ENCODE measurements at places on chromosomes 4 and X.

DNA sequence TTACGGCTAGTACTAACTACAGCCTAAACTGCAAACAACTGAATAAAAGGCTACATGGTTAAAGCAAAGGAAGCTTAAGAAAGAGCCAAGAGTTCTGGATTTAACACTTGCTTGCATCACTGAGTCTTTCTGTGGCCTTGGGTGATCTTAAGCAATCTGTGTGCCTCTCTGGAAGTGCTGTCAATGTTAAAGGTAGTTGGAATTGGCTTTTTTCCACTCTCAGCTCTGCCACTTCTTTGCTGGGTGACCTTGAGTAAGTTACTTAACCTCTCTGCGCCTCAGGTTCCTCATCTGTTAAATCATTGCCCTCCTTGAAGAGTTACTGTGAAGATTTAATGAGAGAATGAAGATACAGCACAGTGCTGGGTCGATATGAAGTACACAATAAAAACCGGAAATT, 15.7 kb downstream of the SLC2A9 start:
- DNase-seq: no peak

DNA sequence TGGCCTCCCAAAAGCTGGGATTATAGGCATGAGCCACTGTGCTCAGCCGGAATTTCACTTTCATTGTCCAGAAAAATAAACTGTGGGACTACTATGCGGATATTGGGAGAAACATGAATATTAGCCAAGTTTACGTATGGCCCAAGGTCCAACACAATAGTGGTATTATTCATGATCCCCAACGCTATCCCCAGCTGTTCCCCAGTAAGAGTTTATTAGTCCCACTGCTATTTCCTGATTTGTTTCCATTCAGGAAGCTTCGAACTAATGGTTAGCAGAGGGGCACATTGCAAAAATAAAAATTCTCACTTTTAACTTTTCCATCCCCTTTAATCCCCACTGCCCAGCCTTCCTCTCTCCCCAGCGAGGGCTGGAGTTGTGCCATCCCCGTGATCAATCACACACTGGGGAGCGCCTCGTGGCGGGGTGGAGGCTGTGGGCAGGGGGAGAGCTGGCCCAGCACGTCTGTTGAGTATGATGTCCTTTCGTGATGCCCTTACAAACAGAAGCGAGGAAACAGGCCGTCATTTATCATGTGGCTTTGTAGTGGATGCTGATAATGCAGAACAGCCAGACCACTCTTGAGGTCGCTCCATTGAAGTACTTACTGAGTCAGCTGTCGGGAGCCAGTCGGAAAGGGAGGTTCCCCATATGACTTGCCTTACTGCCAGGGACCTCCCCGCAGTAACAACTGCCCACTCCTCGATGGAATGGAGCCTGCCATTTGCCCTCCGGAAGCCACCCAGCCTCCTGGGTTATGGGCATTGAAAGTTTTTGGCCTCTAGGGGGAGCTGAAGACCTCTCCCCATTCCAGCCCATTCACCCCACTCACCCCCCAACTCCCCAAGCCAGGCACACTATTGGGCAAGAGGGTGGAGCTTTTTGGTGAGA, 117.0 kb downstream of the KDR start:
- DNase-seq: no peak

DNA sequence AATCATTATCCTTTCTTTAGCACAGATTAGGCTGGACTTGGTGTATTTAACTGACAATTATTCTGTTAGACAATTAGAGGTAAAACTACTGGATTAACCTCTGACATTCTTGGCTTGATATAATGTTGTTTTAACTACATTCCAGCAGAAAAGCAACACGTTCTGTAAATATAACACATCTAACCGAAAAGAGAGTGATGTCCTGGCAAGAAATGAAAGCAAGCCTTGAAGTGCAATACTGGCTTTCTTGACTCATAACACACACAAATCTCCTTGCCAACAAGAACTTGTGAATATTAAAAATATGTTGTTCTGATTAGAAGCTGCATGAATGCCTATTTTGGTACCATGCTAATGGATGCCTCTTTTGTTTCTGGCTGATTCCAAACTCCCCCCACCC, 76.4 kb downstream of the EFHC2 start:
- no peak for DNase-seq

DNA sequence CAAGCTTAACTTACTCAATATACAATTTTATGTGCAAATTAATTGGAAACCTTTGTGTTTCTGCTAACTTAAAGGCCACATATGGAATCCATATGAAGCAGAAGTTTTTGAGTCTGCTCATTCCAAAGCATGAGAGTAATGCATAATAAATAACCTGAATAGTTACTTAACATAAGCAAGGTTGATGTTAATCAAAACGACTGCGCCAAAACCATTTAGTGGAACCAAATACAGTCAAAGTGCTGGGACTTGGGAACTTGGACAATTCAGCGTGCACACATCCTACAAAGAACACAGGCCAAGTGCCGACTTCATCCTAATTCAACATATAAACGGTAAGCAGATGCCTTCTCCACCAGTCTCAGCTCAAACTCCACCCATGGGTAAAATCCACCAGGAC, 17.0 kb downstream of the TSPAN5 start:
- DNase-seq: no peak

- no peak for DNase-seq
These were observed 38.9 kb downstream of the ATP8A1 start for GRCh38 chr4:42618023-42618422.

GRCh38 chrX:113059714-113060113, 219.1 kb upstream of the AMOT start:
- no peak for DNase-seq

- no peak for DNase-seq
These were observed 977 bp downstream of the MAGEE1 start for GRCh38 chrX:76428243-76429130.

- DNase-seq: no peak
These were observed 154.6 kb upstream of the FAT1 start for GRCh38 chr4:186878203-186878776.

GRCh38 chr4:105620640-105621323, 68.4 kb downstream of the ARHGEF38 start:
- DNase-seq: no peak

GRCh38 chrX:129622757-129623301, 31.9 kb downstream of the APLN start:
- DNase-seq: no peak

DNA sequence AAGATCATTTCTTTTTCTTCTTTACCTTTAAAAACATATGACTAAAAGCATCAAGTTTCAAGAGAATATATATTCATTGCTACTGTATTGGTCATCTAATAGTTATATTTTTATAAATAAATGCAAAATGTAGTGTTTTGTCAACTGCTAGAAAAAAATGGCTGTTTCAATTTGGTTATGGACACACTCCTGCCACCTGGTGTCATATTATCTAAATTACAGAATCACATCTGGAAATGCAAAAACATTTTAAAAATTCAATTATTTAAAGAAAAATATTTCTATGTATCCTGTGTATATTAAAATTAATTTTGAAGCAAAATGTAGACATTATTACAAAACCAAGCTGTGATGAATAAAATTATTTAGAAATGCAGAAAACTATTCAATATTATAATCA, 329.4 kb upstream of the PCDH18 start:
- DNase-seq: no peak

GRCh38 chr4:15776871-15777648, 1.1 kb upstream of the CD38 start:
- no peak for DNase-seq

DNA sequence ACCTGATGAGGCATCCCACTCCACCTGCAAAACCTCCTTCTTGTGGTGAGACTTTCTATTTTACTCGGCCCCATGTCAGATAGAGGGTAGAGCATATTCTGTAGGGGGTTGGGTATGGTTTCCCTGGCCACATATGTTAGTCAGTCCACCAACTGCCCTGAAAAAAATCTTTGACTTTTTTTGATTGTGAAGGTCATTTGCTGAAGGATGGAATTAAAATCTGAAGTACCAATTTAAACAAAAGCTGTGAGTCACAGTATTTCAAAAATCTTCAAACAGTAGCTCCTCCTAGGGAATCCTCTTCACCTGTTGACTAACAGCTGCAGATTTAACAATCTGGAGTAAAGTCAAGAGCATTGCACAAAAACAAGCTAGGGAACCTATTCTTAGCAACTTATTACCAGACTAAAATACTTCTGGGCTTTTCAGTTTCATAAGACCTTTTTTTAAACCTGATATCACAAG, 8.0 kb upstream of the CCDC110 start:
- no peak for DNase-seq

DNA sequence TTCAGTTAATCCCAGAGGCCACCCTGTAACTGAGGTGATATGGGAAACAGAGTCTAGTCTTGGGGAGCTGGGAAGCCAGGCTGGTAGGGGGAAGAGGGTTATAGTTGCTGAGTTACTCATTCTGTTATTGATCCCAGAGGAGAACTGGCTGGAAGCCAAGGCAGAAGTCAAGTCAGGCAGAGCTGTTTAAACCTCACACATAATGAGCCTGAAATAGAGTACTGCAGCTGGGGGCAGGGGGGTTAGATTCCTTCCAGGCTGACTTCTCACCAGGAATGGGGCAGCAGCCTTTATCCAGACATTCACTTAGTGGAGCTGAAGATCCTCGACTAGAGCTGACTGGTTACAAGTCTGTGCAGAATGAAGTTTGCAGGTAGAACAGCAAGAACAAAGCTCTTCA, 144.9 kb downstream of the C4orf33 start:
- no peak for DNase-seq

GRCh38 chr4:109395694-109396093, 37.9 kb upstream of the SEC24B start:
- DNase-seq: no peak

- no peak for DNase-seq
These were observed 543.8 kb upstream of the ZFP42 start for GRCh38 chr4:187451776-187452175.

DNA sequence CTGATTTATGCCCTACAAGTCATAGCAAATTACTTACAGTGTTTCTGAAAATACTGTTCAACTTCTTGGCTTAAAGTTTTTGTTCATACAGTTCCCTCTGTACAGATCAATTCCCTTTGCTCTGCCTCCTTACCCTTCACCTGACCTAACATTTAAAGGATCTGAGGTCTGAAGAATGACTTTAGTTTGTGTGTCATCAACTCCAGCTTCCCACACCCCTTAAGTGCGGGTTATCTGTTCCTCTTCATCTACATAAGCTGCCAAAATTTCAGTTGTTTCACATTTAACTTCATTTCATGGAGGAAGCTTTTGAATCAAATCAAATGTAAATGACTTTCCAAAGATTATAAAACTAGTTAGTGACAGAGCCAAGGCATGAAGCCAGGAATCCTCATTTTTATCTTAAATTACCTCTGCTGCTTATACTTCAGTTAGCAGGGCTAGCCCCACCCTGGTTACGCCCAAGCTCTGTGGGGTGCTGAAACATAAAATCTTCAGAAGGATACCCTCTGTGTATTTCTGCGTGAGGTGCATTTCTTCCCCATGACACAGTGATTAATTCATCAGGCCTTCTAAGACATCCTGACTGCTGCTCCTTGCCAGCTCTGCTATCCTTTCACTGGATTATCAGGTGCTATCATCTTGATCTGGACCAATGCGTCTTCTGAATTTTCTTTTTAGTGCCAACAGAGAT, 16.5 kb downstream of the CXCL1 start:
- DNase-seq: no peak

DNA sequence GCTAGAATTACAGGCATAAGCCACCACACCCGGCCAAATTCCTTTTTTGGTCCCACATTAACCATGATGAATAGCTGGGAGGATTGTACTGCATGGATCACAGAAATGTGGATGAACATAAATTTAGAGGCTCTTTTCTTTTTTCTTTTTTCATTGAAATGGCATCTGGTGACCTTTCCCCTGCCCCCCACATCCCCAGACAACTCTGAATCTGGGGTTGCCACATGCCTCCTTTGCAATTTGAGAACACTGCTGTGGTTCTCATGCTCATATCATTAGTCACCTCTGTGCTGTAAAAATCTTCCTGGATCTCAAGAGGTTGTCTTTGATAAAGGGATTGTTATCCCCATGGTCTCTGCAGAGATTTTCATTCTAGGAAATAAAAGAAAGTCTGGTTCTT, 22.8 kb upstream of the FMR1NB start:
- DNase-seq: no peak

DNA sequence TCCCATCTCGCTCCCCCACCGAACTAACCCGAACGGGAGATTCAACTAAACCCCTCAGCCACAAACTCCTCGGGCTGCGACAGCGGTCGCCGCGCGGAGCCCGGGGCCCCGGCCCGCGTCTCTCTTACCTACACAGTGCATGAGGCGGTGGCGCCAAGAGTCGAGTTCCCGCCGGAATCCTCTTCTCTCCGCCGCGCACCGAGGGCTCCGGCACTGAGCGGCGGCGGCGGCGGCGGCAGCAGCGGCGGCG, 160 bp downstream of the LCORL start:
- DNase-seq: no peak

GRCh38 chrX:112746812-112747595, 67.3 kb upstream of the LHFPL1 start:
- no peak for DNase-seq

DNA sequence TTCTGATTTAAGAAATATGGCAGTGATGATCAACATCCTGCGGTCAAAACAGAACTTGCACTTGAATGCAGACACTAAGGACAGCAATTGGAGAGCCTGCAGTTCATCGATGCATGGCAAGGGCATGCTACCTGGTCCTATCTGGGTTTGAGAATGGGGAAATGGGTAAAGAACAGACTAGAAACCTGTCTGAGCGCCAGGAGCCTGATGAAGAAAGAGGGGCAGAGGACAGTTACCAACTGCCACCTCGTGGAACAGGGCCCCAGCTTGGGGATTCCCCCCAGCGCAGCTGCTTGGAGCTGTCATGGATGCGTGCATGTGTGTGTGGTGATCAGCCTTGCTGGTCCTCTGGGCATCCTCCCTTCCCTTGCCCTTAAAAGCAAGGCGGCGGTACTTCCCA, 30.2 kb upstream of the NKRF start:
- no peak for DNase-seq

- no peak for DNase-seq
These were observed 87.5 kb upstream of the UXT start for GRCh38 chrX:47746446-47746845.

- DNase-seq: no peak
These were observed 139.6 kb downstream of the AASDH start for GRCh38 chr4:56247646-56248045.

- no peak for DNase-seq
These were observed 148.7 kb upstream of the NAP1L5 start for GRCh38 chr4:88846206-88846790.

GRCh38 chr4:122003335-122003734, 51.5 kb upstream of the TRPC3 start:
- no peak for DNase-seq

DNA sequence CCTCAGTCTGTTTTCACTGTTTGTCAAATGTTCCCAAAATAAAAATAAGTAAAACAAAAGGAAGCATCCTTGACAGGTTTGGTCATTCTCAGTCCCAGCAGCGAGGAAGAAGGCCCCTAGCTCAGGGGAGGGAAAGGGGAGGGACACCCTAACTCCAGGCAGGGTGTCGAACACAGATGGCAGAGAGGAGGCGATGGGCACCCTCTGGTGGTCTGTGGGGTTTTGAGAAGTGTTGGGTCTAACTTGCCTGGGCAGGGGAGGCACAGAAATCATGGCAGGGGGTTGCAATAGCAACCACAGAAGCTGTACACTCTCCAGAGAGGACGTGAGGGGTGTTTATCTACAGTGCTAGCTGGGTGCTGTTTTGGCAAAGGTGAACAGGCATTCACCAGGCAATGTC, 229.8 kb upstream of the SFRP2 start:
- DNase-seq: no peak

Measured in NCI-H187 treated with DMSO at 0.1 percent for 48 hours (cell line).